ENCODE measurements at places on chromosomes 11 and 22.
A peak's percentile ranks its signal among the peaks of the same experiment; 100 is the strongest.

GRCh38 chr11:2095198-2095520, 44.0 kb downstream of the IGF2 start:
- no peak for DNase-seq

DNA sequence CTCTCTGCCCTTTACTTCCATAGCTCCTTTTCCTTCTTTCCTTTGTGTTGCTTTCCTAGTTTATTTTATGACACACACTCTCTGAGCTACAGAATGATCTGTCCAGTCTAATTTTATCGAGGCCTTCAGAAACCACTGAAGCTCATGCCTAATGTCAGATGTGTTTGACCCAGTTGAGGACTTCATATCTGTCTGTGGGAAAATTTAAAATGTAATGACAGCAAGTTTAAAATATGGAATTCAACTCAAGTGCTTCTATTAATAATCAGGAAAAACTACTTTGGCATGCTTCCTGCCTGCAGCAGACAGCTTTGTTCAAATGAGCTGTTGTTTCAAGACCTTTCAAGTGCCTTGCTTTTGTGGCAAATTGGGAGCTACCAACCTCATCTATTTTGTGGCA, 261.8 kb upstream of the MTNR1B start:
- DNase-seq, result no peak

DNA sequence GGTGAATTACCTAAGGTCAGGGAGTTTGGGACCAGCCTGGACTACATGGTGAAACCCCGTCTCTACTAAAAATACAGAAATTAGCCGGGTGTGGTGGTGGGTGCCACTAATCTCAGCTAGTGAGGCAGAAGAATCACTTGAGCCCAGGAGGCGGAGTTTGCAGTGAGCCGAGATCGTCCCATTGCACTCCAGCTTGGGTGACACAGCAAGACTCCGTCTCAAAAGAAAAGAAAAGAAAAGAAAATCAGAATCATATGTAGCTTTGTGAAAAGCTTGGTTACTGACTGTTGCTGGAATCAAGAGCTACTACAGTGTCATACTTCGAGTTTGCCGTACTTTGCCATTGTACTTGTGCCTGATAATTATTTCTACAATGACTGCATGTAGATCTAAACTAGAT, 4.2 kb upstream of the TMEM135 start:
- DNase-seq, result no peak

DNA sequence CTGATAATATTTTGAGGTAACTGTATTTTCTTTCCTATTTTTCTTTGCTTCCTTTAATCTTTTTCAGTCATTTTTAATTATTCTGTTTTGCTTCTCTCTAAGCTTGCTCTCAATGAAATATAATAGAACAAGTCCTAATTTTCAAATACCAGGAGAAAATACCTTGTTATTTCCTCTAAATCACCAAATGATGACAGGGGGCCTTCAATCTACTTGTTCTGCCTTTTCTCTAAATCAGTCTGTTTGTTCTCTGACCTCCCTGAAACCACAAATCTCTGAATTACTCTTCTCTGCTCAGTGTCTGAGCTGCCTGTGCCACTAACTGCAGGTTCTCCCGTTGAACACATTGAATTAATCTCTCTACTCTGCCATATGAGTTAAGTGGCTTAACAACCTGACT, 286.2 kb downstream of the C11orf87 start:
- DNase-seq, result no peak

DNA sequence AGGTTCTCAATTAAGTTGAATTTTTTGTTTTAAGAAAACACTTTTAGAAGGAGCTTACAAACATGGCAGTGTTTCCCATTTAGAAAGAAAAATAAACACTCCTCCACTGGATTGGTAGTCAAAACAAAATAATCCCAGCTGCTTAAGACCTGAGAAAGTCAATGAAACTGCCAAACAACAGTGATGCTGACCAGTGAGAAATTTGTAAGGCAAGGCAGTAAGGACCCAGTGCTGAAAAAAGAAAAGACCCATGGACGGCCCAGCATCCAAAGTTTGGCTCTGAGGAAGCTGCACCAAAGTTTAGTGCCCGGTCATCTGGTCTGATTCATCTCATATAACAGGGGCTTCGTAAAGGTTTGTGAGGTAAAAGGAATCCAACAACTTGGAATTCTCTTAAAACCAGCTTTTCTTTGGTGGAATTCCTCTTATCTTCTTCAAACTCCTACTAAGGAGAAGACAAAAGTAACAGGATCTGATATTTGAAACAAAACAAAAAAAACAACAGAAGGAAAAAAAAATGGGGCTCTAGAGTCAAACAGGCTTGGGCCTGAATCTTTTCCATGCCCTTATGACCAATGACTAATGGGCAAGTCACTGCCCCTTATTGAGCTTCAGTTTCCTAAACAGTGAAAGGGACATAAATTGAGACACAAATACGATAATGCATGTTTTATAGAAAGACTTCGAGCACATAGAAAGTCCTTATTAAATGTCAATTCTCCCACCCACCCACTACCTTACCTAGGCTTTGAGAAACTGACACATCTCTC, 383.0 kb upstream of the NARS2 start:
- DNase-seq, result no peak

DNA sequence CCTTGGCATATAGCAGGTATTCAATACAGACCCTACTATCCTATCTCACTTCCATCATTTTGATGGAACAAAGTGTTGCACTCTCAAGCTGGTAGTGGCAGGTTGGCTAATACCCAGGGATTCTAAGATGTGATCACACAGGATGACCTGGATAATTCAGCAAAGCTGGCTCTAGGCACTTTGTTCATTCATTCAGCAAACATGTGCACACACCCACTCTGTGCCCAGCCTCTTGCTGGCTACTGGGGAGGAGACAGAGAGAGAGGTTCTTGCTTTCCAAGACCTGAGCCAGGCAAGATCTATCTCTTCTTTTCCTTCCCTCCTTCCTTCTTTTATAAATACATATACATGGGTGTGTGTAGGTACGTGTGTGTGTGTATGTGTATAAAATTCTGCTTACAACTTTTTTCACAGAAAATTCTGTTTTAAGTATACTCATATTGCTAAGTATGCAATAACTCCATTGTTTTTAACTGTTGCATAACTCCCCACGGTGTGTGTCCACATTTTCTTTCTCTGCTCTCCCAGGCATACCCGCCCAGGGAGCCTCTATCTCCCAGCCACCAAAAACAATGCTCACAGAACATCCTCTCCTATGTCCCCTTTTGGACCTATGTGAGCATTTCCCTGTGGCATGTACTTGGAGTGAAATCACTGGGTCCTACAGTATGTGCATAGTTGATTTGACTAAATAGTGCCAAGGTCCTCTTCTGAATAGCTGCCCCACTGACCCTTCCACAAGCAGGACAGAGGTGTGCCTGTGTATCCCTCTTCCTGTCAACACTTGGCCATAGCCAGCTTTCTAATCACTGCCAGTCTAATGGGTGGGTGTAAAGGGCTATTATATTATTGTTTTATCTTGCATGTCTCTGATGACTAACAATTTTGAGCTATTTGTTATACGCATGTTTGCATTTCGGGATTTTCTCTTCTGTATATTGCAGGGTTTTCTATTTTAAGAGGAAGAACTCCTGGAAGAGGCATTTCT, 27.5 kb downstream of the CLPB start:
- DNase-seq, result no peak

DNA sequence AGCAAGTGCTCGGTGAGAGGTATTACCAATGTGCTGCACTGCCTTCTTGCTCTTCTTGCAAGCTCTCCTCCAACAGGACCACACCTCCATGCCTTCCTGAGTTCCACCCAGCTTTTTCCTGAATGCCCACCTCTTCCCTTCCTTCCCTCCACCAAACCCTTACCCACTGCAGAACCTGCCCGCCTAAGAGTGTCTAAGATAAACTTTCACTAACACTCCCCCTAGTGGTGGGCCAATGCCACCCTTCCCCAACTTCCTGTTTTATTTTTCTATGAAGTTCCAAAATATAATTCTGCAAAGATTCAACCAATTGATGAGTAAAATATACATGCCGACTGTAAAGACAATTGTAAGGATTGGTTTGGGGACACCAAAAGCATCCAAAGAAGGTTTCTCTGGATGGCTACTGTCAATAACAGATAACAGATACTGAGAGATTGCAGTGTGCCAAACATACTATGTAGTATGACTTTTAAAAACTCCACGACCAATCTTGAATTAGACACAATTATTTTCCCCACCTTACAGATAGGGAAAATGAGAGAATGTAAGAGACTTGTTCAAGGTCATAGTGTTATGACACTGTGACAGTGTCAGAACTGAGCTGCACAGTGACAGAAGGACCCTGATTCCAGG, 38.6 kb upstream of the BMAL1 start:
- peak; percentile 54 for DNase-seq

DNA sequence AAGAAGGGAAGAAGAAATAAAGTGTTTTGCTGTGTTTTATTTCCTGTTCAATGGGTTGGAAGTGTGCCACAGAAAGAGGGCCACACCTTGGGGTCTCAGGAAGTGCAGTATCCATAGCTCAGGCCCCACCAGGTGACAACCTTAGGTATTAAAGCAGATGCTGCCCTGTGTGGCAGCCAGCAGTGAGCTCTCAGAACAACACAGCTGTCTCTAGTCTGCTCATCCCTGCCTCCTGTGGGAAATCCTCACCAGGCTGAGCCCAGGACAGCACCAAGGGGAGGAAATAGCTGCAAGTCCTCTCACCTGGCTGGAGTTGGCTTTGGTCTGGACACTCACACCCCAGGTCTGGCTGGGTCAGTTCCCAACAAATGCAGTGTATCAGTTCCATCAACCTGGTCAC, 25.1 kb downstream of the ARL14EP start:
- DNase-seq, result no peak

DNA sequence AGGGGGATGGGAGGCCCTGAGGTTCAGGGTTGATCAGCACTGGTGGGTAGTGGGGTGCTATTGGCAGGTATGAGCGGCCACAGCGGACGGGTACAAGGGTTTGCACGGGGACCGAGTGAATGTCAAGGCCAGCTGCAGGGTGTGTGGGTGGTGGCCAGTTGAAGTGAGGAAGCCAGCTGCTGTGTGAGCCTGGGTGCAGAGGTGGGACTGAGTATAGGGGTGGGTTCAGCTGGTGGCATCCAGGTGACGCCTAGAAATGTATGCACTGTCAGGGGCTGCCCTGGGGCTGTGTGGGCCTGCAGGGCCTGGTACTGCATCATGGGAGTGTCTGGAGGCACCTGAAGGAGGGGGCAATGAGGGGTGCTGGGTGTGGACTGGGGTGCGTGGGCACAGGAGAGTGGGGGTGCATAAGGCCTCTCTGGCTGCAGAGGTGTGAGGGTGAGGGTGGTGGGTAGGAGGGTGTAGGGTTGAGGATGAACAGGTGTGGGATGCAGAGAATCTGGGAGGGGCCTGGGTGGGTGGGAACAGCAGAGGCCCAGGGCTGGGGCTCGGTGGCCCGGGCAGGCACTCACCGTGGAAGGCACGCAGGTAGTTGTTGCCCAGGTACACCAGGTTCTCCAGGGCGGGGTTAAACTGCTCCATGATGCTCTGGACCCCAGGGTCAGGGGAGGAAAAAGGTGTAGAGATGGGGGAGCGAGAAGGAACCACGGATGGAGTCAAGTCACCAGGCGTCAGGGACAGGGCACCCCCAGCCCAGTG, 1.7 kb downstream of the BAIAP2L2 start:
- no peak for DNase-seq

- DNase-seq, result no peak
Observed at GRCh38 chr11:81497202-81497804, 1236.4 kb downstream of the FAM181B start.

GRCh38 chr11:119645018-119645417, 84.0 kb downstream of the NECTIN1 start:
- no peak for DNase-seq

Measured in HL-60 (cell line).